ENCODE measurements at places on chromosomes 2 and 18.

GRCh38 chr2:200456567-200456966, 53.3 kb downstream of the KCTD18 start:
- no peak for DNase-seq

DNA sequence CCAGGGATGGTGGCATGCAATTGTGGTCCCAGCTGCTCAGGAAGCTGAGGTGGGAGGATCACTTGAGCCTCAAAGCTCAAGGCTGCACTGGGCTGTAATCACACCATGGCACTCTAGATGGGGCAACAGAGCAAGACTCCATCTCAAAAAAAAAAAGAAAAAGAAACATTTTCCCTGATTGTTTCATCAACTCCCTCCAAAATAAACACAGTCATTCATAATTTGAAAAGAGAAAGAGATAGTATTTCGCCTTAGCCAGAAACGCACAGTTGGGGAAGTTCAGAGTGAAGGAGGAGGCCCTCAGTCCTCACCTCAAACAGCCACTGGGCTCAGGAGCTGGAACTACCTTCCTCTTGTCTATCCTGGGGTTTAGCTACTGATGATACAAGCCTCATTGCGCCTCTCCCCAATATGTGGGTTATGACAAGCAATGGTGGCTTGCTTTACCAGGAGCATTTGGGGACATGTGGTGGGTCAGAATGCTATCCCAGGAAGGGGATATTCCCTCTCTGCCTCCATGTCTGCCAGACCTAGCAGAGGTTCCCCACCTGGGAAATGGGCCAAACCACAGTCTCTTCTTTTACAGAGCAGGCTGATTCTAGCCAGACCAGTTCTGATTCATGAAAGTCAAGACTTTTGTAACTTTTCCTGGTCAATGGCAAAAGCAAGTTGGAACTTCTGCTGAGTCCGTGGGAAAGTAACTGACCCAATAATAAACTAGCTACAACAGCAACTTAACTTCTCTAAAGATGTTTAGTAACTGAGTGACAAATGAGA, 22.2 kb upstream of the TMEM87B start:
- DNase-seq: no peak

- DNase-seq: no peak
These were observed 1.8 kb downstream of the MPV17 start for GRCh38 chr2:27320958-27321543.

DNA sequence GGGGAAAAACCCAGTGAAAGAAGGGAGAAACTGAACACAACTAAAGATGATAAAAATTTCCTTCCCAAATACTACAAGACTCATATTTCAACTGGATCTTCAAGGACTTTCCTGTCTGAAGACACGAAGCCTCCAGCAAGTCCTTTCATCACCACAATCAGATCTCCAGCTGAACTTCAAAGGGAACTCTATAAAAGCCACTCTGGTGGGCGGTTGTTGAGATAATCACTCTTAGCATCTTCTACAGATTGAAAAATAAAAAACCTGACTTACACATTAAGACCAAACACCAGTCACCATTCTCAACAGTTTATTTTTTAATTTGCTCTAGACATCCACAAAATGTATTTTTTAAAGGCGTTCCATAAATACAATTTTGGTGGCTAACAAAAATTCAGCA, 4.4 kb downstream of the REV1 start:
- no peak for DNase-seq

DNA sequence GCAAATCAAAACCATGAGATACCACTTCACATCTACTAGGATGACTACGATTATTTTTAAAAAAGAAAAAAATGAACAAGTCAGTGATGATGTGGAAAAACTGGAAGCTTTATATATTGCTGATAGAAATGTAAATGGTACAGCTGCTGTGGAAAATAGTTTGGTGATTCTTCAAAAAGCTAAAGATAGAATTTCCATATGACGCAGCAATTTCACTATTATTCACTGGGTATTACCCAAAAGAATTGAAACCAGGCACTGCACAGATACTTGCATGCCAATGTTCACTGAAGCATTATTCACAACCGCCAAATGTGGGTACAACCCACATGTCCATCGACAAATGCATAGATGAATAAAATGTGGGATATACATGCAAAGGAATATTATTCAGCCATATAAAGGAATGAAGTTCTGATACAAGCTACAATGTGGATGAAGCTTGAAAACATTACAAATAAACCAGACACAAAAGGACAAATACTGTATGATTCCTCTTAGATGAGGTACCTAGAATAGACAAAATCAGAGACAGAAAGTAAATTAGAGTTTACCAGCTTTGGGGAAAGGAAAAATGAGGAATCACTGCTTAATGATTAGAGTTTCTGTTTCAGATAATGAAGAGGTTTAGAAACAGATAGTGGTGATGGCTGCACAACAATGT, 11.1 kb downstream of the RTTN start:
- DNase-seq: no peak

DNA sequence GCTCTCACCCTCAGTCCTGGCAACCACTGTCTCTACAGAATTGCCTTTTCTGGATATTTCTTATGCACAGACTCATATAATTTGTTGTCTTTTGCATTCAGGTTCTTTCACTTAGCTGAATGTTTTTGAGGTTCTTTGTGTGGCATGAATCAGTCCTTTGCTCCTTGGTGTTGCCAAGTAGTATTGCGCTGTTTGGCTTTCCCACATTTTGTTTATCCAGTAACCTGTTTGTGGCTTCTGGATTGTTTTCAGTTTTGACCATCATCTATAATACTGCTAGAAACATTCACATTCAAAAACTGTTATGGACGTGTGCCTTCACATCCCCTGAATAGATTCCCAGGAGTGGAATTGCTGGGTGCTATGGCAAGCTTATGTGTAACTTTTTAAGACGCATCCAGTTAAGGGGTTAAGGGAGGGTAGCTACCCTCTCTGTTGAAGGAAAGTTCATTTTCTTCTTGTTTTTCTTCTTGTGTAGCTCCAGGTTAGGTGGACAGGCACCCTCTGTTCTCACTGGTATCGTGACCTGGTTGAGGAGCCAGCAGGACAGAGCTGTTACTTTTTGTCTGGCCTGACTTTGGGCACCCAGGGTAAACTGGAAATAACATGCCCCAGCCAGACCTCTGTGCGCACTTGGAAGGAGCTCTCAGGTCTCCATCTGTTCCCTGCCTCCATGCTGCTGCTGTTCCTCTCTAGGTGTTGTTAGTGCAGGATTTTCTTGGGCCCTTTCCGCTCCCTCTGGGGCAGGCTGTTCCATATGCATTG, 29.6 kb downstream of the ARHGAP25 start:
- no peak for DNase-seq

DNA sequence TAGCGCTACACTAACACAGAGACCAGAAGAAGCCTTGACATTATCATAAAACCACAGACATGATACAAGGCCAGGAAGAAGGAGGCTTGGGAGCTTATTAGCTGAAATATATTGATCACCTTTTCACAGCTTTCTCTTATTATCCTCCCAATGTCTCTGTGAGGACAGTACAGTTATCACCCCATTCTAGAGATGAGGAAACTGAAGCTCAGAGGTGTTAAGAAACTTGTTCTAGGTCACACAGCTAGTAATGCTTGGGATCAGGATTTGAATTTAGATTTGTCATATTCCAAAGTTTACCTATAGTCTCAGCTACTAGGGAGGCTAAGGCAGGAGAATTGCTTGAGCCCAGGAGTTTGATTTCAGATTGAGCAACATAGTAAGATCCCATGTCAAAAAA, 44.6 kb upstream of the LTBP1 start:
- no peak for DNase-seq

Data from stimulated activated CD8-positive, alpha-beta memory T cell treated with anti-CD3 and anti-CD28 coated beads, Interleukin-7, amount 100 ng/mL, for 1 hour (primary cell).